Pancreas (tissue), 10 donors: ENCODE measurements at places on chromosomes 16 and 17. TPM values are rescaled to one million over a fixed set of nuclear protein-coding genes. Genes with fewer than 3 reads are reported as not detected.

- DNase-seq: no peak
Measured at GRCh38 chr17:27239046-27239445, 54.9 kb upstream of the WSB1 start.

GRCh38 chr17:10290041-10290440, 82.8 kb downstream of the MYH13 start:
- DNase-seq: no peak

DNA sequence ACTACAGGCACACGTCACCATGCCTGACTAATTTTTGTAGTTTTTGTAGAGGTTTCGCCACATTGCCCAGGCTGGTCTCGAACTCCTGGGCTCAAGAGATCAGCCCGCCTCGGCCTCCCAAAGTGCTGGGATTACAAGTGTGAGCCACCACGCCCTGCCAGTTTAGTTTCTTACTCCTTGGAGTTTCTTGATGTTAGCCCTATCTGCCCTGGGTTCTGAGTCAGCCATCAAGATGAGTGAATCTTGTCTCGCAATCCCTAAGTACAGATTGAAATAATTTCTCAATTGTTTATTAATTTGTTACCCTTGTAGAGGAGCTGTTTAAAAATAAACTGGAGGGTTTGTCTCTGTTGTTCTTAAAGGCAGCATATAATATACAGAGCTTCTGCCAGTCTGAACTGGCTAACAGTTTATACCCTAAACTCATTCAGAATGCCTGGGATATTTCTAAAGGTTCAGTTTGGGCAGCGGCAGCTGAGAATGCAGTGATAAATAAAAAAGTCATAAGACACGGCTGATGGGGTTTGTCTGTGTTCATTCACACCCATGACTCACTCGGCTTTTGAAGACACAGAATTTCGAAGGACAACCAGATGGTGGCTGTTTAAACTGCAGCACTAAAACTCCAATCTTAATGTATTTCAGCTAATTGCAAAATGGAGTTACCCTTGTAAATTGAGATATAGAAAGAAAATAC, 39.6 kb downstream of the GPRC5B start:
- DNase-seq: no peak

DNA sequence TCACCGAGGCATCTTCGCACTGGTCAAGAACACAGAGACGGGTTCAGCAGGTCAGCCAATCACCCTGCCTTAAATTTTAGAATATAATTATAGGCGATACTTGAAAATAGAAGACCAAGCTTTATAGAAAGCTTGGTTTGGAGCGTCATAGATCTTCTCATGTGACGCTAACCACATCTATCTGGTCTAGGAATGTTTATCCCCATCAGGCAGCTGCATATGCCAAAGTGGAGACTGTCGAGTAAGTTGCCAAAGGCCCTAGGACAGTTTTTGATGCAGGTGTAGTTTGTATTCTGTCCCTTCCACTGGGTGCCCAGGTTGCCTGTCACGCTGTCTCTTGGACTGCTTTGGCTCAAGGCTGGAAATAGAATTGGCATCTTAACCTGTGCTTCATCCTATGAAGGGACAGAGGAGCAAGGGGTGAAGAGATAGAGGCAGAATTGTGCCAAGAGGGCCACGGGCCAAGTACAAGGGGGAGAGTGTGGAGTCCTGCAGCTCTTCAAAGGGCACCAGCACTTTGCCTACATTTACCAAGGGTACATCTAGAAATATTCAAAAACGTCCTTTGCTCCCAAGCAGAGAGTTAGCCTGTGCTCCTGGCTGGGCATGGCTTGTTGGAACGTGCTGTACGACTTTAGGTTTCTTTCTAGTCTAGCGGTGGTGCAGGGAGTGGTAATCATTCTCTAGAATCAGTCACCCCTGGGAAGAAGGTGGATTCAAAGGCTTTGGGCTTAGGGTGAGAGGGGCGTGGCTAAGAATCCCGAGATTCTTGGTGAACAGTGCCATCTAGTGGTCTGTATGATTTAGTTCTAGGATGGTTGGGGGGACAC, 5.3 kb upstream of the WIPI1 start:
- DNase-seq: no peak

- DNase-seq: no peak
Measured at GRCh38 chr17:40112718-40113109, 9.1 kb upstream of the MSL1 start.

GRCh38 chr17:48571024-48571818, 6.9 kb downstream of the HOXB4 start:
- DNase-seq: no peak

DNA sequence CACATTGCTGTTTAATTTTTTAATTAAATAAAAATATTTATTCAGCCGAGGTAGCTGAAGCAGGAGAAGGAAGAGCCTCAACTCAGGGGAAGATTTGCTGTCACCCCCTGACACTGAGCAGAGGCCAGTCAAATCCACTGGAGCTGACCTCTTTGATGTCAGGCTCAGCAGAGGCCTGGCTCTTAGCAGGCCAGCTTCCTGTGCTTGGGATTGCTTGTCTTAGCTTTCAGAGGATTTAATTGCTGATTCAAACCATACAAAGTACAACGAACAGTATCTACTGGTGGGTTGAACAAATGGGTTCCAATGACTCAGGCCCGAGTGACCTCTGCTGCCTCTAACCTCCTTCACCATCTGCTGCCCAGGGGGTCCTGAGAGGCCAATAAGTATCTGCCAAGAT, 417.0 kb upstream of the HSBP1 start:
- no peak for DNase-seq

- no peak for DNase-seq
Measured at GRCh38 chr17:69143151-69143550, 1.5 kb upstream of the ABCA6 start.

DNA sequence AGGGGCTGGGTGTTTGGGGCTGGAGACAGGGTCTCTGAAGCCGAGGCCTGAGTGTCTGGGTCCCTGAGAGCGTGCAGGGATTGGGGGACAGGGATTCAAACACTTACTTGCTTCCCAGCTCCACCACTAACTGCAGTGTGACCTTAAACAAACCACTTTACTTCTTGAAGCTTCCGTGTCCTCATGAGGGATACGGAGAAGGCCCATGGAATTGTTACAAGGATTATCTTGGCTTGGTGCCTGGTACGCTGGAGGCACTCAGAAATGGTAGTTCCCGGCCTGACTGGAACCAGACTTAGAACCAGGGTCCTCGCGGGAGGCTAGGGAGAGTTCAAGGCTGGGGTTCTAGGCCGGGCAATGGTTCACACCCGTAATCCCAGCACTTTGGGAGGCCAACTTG, 2.9 kb upstream of the CXCL16 start:
- DNase-seq: no peak

DNA sequence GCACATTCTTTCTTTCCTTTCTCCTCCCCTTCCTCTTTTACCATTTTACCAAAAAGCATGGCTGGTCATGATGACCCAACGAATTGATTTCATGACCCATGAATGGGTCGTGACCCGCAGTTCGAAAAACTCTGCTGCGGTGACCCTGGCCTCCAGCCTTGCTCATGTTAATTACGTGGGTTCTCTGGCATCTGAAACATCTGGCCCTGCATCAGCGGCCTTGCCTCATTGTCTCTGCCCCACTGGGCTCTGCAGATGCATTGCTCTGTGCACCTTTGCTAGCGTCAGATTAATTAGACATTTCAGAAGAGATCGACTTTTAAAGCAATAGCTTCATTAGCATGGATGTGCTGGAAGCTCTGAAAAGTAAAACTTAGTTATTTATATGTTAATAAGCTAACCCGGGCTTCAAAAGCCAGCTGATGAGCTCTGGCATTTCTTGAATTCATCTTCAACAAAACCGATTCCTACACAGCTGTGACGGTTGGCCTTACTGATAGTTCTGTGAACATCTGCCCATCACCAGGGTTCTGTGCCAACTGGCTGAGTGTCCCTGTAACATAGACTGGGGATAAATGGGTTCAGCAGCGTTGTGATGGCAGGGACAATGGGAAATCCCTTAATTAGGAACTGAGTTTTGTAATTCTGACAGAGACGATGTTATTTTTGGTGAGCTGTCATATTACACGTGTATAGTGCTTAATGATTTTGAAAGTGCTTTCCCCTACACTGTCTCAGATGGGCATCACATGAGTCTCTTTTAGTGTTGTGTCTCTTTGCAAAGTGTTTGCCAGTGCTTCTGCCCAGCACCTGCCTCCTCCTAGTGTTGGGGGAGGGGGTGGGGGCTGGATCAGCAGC, 225.9 kb upstream of the EEF2KMT start:
- DNase-seq: no peak

GRCh38 chr17:81052199-81052997, 17.4 kb downstream of the BAIAP2 start:
- no peak for DNase-seq

DNA sequence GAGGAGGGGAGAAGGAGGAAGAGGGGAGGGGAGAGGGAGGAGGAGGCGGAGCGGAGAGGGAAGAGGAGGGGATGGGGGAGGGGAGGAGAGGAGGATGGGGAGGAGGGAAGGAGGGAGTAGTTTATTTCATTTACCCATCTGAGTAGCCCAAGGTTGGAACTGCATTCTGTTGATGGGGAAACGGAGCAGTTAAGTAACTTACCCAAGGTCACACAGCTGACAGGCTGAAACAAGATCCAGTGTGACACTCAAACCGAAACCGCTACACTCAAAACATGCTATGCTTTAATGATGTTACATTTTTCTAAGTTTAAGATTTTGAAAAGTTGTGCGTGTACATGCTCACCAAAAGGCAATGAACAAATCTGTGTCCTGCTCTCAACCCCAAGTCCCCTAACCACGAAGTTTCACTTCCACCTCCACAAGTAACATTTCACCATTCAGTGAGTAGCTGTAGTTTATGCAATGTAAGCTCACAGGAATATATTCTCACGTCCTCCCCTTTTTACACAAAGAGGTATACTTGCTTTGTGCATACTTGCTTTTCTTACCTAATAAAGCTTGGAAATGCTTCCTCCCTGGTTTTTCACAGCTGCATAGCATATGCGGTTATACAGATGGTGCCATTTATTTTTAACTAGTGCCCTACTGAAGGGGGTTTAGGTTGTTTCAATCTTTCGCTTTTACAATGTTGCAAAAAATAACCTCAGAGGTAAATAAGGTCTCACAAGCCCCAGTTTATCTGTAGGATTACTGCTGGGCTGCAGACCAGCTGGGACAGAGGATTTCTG, 275.3 kb downstream of the PARN start:
- DNase-seq: no peak

GRCh38 chr16:85931596-85932402, 32.8 kb downstream of the IRF8 start:
- no peak for DNase-seq

- no peak for DNase-seq
Measured at GRCh38 chr17:33902901-33903449, 352.1 kb upstream of the CCL2 start.

- no peak for DNase-seq
Measured at GRCh38 chr17:64331931-64332493, 58.6 kb downstream of the PECAM1 start.

- no peak for DNase-seq
Measured at GRCh38 chr16:81786321-81786720, 7.2 kb downstream of the PLCG2 start.

The NUBP2 gene
- total RNA-seq: 28.5 TPM

The CACNG1 gene
- total RNA-seq: not detected

The SDR42E2 gene
- total RNA-seq: not detected

The CHST4 gene
- 4.2 TPM for total RNA-seq

The HOXB13 gene
- total RNA-seq: not detected

The TRPV3 gene
- total RNA-seq: 0.46 TPM

The HS3ST4 gene
- not detected for total RNA-seq

The C17orf50 gene
- total RNA-seq: 0.17 TPM

The GINS2 gene
- total RNA-seq: 0.60 TPM
